Stimulated activated CD8-positive, alpha-beta memory T cell treated with anti-CD3 and anti-CD28 coated beads, Interleukin-15, amount 100 ng/mL, for 48 hours (primary cell): ENCODE measurements at places on chromosomes 2 and 18.

DNA sequence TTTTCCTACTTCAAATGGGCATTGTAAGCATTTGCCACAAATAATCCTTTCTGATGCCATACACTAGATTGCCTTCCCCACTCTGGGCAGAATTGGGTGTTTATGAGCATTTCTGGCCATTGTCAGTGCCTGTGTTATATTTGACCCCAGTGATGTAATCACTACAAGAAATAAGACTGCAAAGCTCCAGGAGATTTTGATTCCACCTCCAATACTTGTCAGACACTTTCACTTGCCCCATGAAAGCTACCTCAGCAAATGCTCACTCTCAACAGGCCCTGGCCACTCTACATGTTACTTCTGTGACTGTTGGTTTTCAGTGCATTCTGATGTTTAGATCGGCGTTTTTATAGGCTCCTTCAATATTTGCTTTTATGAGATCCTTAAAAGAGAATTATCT lies 135.1 kb downstream of the GFPT1 start:
- DNase-seq: no peak

DNA sequence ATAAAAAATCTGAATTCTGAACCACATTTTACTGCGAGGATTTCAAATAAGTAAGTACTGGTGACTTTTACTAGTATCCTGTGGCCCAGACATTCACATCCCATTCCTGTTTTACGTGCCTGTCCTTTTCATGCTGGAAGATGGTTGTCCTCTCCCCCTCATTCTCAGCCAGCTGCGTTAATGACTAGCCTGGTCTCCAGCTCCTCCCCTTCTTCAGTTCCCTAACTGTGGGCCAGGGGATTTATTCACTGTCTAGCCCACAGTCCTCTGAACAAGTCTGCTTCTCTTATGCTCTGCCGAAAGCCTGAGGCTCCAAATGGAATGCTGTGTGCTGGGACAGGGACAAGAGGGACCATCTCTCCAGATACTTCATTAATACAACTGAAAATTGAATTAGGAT lies 373.9 kb downstream of the PTPRM start:
- no peak for DNase-seq

DNA sequence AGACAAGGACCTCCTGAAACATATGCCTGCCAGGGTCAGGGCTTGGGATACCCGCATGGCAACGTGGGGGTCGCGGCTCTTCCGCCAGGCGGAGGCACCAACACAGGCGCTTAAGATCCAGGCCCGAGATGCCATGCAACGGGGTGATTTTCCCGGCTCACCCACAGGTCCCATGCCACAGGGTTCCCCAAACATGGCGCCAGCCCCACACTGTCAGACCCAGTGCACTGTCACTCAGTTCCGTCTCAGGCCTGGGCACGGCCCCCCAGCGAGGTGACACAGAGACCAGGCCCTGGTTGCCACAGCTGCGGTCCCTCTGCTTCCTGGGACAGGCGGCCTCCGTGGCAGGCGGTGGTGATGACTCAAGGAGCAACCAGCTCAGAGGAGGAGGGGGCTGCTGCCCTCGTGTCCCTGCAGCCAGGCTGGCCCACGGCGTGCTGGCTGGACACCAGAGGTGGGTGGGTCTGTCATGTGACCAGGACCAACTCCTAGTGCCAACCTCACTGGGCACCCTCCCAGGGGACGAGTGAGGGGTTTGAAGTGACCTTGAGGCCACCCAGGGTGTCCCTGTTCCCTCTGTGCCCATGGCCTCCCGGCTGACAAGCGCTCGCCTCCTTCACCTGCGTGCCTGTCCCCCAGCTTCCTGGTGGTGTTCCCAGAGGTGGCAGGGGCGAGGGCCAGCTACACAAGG lies 4.9 kb downstream of the PDCD1 start:
- no peak for DNase-seq

GRCh38 chr2:233845301-233846060 lies 8.9 kb downstream of the HJURP start:
- DNase-seq: no peak

- no peak for DNase-seq
Measured at GRCh38 chr2:159890551-159891266, 92.7 kb upstream of the CD302 start.

GRCh38 chr18:78525366-78526111 lies 454.1 kb upstream of the SALL3 start:
- no peak for DNase-seq

DNA sequence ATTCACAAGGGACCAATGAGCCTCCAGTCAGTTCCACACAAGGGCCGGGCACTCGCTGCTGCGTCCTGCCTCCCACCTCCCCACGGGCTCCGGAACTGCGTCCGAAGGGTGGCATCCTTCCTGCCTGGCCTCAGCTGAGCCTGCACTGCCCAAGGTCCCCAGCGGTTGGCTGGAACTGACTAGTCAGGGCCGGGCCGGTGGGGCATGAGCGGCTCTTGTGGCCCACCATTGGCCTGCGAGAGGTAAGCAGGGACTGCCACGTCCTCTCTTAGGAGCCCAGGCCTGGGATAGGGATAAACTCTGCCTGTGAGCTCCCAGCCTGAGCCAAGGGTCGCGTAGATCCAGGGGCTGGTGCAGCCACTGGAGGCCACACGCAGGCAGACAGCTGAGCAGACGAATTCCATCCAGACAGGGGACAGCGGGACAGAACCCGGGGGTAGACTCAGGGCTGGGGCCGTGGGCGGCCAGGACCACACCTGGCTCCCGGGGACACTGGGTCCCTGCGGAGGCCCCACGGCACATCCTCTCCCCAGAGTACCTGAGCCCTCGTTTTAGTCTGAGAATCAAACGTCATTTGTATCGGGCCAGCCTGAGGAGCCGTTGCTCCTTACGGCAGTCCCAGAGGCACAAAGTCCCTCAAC lies 148.4 kb downstream of the ZNF516 start:
- DNase-seq: no peak

GRCh38 chr2:79447463-79447862 lies 65.4 kb upstream of the CTNNA2 start:
- DNase-seq: no peak

- no peak for DNase-seq
Measured at GRCh38 chr18:79760881-79761280, 36.9 kb upstream of the KCNG2 start.

GRCh38 chr2:228901531-228901930 lies 369.6 kb downstream of the PID1 start:
- DNase-seq: no peak

DNA sequence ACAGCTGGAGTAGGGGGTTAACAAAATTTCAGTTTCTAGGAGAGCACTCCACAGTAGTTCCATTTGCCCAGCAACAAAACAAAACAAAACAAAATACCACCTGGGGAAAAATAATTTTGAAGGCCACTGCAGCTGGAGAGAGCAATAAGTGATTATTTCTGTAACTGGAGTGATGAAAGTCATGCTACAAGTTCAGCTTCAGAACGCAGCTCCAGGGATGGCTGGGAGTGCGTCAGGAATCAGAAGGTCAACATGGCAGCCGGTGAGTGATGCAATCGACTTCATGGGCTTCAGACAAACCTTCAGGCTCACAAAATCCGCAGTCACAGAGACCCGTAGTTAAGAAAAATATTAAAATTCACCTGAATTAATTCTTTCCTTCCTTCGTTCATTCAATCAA lies 41.0 kb downstream of the ABHD3 start:
- no peak for DNase-seq

GRCh38 chr2:200028998-200029397 lies 73.6 kb downstream of the MAIP1 start:
- no peak for DNase-seq
